ENCODE measurements at places on chromosomes 3 and 15.

GRCh38 chr3:87197531-87197930, 29.6 kb upstream of the CHMP2B start:
- no peak for DNase-seq

GRCh38 chr3:10173095-10173925, 8.6 kb downstream of the IRAK2 start:
- no peak for DNase-seq

DNA sequence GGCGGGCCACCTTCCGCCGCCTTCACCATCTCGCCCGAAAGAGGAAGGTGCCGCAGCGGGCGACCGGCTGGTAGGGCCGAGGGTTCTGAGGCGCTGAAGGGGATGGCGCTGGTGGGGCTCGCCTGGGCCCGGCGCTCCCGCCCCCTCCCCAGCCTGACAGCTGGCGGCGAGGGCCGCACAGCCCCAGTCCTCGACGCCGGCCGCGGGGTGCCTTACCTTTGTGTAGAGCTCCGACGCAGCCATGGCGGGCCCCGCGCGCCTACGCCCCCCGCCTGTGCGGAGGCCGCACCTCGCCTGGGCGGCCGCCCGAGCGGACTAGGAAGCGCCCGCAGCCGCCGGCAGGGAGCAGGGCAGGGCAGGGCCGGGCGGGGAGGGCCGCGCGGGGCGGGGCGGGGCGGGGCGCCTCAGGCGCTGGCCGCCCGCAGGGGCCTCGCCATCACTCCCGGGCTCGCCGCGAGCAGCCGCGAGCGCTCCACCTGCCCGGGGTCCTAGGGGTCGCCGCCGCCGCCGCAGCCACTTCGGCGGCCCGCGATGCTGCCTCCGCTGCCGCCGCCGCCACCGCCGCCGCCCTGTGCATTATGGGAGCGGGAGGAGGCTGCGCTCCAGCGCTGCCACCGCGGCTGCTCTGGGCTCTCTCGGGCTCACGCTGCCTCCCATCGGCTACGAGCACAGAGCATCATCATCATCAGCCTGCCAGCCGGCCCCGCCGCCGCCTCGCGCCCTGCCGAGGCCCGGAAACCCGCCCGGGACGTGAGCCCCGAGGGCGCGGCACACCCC, at the start of gene MYO5A:
TSS of gene MYO5A (minus strand) at position 317 of the 777 bp plus-strand sequence. CDS start at position 243, 74 bp downstream.
- peak; percentile 80 for DNase-seq

- no peak for DNase-seq
Observed at GRCh38 chr3:148078658-148079057, 619.0 kb upstream of the AGTR1 start.

- DNase-seq, result no peak
Observed at GRCh38 chr3:188274249-188274915, 120.4 kb downstream of the LPP start.

- DNase-seq, result no peak
Observed at GRCh38 chr3:36647423-36647853, 116.9 kb downstream of the DCLK3 start.

DNA sequence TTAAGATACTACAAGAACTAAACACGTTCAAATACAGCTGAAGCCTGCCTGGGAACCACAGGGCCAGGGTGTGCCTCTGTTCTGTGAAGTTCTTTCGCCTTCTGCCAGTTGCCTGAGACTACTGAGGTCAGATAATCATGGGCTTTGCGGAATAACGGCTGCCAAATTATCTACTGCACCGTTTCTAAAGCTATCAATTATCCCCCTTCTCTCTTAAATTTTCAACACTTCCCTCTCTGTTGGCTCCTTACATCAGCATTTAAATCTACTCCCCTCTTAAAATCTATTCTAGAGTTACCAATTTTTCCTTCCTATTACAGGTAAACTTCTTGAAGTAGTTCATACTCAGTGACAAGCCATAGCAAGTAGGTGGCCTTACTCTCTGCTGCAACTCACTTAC, 6.2 kb upstream of the NEO1 start:
- DNase-seq, result no peak

GRCh38 chr3:40108643-40109042, 200.9 kb upstream of the EIF1B start:
- no peak for DNase-seq

DNA sequence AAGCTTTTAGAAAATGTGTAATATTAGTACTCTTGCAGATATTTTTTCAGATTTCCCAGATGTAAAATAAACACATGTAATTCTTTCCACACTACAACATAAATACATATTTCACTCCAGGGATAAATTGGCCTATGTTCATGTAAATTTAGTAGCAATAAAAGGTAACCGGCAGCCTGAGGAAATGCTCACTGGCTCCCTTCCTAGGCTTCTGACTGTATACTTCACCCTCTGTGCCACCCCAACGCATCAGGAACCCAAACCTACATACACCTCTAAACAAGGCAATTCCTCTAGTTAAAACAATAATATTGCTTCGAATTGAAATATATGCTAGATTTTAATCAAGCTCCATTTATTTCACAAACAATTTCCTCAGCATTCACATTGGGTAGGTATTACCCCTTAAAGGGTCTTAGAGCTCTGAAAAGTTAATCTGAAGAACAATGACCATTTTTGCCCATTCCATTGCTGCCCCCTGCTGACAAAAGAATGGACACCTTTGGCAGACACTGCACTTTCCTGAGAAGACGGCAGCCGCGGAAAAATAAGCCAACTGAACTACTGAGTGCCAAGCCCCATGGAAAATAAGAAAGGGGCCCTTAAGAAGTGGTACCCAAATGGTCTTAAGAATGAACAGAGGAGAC, 212.5 kb downstream of the OSBPL10 start:
- peak; percentile 9 for DNase-seq

GRCh38 chr3:25823314-25823713, 33.4 kb downstream of the OXSM start:
- DNase-seq, result no peak

GRCh38 chr3:52532517-52532837, 1.2 kb downstream of the NT5DC2 start:
- peak; percentile 82 for DNase-seq

DNA sequence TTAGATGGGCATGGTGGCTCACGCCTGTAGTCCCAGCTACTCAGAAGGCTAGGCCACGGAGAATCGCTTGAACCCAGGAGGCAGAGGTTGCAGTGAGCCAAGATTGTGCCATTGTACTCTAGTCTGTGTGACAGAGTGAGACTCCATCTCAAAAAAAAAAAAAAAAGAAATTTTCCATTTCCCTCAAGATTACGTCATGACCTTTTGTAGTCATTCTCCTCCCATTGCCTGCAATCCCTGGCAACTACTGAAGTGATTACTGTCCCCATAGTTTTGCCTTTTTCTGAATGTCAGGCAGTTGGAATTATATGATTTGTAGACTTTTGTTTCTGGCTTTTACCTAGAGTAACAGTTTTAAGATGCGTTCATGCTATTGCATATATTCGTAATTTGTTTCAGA, 28.0 kb downstream of the WDR76 start:
- no peak for DNase-seq

DNA sequence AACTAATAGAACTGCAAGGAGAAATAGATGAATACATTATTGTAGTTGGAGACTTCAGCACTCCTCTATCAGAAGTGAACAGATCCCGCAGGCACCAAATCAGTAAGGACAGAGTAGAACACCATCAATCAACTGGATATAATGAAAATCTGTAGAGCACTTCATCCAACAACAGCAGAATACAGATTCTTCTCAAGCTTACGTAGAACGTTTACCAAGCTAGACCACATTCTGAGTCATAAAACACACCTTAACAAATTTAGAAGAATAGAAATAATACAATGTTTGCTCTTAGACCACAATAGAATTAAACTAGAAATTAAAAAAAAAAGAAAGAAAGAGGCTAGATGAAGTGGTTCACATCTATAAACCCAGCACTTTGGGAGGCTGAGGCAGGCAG, 70.7 kb upstream of the NEDD4 start:
- DNase-seq, result no peak

DNA sequence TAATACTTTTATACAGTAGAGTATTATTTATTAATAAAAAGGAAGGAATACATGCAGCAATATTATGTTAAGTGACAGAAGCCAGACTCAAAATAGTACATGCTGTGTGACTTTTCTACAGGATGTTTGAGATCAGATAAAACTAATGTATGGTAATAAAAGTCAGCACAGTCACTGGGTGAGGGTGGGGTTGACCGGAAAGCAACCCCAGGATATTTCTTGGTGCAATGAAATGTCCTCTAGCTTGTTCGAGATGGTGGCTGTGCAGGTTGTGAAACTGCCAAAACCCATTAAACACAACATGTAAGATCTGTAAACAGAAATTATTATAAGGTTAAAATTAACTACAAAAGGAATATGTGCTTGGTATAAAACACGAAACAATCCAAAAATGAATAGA, 20.8 kb upstream of the ALDH1L1 start:
- DNase-seq, result no peak

- DNase-seq, result no peak
Observed at GRCh38 chr3:154304936-154305335, 19.4 kb downstream of the DHX36 start.

- no peak for DNase-seq
Observed at GRCh38 chr3:10759495-10759894, 56.5 kb upstream of the SLC6A11 start.

- DNase-seq, result no peak
Observed at GRCh38 chr15:74627766-74628165, 12.1 kb downstream of the CLK3 start.

DNA sequence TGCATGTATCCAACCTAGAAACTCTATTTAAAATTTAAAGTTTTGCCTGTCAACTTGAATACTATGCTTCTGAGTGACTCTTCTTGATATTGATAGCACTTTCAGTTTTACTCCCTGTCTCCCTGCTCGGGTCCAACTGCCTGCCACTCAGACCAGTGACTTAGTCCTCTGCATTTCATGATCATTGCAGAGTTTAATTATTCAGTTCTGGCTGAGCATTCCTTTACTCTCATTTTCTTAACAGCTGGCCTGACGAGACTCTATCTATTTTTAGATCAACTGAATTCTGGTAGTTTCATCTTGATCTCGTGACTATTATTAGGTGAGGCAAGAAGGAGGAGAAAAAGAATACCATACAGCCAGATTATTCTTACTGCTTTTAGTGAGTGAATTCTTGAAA, 617.4 kb downstream of the SI start:
- DNase-seq, result no peak

GRCh38 chr15:93644595-93644994, 555.6 kb upstream of the RGMA start:
- DNase-seq, result no peak

- no peak for DNase-seq
Observed at GRCh38 chr15:95086531-95087252, 855.3 kb downstream of the MCTP2 start.

GRCh38 chr3:47650294-47650693, 71.6 kb upstream of the CSPG5 start:
- no peak for DNase-seq

DNA sequence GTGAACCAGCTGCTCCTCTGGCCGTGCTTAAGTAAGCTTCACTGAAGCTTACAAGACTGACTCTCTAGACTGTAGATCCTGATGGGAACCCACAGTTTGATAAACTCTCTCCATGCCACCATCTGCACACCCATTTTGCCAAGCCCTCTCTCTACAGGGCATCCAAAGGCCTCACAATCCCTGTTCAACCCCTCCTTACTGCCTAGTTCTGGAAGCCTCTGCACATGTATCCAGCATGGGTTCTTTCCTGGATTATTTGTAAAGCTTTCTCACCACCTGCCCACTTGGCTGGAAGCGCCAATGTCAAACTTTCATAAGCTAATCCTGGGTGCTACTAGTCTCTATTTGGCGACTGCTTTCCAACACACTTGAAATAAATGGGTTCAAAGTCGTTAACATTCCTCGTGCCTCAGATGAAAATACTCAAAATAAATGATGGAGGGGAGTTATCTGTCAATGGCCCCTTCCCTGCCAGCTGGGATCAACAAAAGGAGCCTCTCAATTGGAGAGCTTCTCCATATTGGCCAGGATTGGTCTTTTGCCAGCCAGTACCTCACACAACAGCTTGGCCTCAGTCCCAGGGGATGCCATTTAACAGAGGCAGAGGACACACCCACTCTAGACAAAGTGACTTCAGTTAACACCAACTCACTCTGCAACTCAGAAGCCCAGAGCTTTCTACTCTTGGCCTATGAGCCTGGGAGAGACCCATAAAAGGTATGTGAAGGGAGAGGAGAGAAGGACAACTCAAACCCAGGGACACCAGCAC, 48.1 kb downstream of the SH3BP5 start:
- no peak for DNase-seq

DNA sequence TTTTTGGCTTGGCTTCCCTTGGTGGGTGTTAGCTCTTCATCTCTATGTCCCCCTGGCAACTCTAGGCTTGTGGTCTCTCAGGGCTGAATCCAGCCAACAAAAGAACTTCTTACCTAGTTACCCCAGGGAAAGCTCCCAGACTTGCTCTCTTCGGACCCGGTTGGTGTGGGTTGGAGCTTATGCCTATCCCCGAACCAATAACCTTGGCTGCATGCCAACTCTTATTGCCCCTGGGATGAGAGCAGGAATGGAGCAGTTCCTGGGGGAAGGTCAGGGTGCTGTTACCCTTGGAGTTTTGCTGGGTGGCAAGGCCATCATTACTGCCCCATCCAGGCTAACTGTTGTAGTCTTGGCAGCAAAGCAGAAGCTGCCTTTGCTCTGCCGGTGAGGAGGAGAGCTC, 147.8 kb downstream of the CACNA1D start:
- DNase-seq, result no peak

- no peak for DNase-seq
Observed at GRCh38 chr15:27851858-27852210, 247.3 kb downstream of the OCA2 start.

DNA sequence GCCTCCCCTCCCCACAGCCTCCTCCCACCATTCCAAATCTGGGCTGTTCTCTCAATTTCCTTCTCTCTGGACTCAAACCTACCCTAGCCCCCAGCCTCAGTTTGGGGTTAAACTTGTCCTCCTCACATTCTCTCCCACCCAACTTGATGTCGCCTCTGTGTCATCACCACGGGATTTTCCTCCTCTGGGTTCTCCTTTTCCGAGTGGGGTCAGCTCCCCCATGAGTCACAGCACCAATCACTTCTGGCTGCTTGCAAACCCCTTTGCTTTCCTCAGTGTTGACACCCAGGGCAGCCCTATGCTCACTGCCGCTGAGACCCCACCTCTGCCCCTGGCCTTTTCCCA, 451 bp downstream of the CCR5AS start:
- DNase-seq, result peak; percentile 18

- no peak for DNase-seq
Observed at GRCh38 chr3:4581498-4581897, 88.3 kb downstream of the ITPR1 start.
